Activated naive CD8-positive, alpha-beta T cell treated with anti-CD3 and anti-CD28 coated beads, Interleukin-2, amount 10 ng/mL, durations not matched to agents 7 days and 5 days (primary cell): ENCODE measurements at places on chromosomes 13 and 19.

DNA sequence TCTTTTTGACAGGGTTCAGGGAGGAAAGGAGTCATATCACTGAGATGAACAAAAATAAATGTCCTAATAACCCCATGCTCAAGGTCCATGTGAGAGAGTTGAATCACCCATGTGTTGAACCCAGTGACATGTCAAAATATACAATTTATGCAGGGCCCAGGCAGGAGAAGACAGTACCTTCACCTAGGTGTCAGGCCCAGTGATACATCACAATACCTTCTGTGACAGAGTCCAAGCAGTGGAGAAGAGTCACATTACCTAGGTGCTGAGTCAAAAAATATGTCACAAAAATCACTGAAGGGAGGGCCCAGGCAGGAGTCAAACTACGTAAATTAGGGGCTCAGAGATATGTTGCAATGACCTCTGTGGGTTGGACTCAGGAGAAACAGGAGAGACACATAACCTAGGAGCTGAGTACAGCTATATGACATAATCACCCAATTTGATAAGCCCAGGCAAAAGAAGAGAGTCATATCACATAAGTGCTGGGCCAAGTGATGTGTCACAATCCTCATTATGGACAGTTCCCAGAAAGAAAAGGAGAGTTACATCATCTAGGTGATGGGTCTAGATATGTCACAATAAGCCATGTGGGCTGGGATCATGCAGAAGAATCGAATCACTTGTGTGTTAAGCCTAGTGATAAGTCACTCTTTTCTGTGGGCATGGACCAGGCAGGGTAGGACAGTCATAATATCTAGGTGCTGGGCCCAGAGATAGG, 13.8 kb upstream of the ZNF724 start:
- DNase-seq: no peak

GRCh38 chr19:40419066-40419612, 6.0 kb upstream of the PRX start:
- DNase-seq: no peak

DNA sequence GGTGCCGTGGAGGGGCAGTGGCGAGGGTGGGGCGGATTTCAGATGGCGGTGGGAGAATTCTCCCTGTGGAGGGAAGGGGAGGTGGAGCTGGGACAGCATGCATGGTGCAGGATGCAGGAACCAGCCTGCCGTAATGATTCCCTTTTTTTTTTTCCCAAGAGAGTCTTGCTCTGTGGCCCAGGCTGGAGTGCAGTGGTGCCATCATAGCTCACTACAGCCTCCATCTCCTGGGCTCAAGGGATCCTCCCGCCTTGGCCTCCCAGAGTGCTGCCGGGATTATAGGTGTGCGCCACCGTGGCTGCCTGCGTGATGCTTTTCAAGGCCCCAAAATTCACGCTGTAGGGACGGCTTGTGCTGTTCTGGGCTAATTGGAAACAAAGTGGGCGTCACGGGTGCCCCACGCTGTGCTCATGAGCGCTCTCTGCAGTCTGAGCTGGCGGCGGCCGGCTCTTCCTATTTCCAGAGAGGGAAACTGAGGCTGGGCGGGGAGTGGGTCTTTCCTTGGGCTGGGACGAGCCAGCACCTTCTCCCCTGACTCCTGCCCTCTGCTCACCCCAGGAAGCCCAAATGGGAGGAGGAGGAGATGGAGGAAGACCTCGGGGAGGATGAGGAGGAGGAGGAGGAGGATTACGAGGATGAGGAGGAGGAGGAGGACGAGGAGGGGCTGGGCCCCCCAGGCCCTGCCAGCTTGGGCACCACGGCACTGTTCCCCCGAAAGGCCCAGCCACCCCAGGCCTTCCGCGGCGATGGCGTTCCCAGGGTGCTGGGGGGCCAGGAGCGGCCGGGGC, 6.2 kb downstream of the ARID3A start:
- no peak for DNase-seq

DNA sequence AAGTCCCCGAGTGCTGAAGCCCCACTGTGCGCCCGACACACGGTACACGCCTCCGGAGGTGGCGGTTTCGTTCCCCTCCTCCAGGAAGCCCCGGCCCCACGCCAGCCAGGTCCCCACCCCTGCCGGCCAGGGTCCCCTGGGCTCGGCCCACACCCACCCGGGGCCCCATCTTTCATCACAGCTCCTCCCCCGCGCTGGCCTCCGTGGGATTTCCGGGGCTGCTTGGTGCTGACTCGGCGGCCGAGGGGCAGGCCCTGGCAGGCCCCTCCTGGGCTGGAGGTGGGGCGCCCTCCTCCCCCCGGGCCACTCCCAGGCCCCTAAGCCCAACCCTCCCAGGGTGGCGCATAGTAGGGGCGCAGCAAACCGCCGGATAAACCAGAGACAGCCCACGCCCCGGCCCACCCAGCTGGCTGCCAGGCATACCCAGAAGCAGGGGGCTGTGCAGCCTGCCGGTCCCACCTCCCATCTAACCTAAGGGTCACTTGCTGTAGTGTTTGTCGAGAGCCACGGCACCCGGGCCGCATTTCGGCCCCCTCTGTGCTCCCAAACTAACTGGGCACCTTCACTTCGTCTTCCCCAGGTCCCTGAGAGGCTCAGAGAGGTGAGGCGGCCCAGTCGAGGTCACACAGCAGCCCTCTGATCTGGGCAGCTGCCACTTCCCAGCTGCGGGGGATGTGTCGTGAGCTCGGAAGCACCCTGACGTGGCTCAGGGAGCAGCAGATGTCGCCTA, 6.6 kb downstream of the ZBTB7A start:
- no peak for DNase-seq

- no peak for DNase-seq
These were observed 20.1 kb downstream of the GPR18 start for GRCh38 chr13:99237981-99238662.

DNA sequence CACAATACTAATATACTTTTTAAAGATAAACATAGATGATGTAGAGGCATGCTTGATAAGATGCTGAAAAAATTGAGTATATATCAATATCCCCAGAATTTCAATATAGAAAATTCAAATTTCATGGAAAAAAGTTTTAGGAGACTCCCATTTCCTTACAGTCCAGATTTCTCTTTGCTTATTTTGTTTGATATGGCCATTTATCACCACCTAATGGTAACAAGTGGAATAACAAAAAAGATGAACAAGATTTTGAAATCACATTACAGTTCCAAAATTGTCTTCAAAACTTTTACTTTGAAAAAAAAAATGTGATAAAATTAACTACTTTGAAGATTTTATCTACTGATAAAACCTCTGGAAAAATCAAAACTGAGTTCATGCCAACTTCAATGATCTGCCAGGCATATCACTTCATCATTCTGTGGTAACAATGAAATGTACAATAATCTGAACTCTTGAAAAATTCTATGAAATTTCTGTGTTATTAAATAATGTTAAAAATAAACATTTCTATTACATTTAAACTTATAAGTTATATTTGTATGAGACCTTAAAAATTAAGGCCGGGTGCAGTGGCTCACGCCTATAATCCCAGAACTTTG, 17.5 kb downstream of the MIPEP start:
- DNase-seq: no peak

DNA sequence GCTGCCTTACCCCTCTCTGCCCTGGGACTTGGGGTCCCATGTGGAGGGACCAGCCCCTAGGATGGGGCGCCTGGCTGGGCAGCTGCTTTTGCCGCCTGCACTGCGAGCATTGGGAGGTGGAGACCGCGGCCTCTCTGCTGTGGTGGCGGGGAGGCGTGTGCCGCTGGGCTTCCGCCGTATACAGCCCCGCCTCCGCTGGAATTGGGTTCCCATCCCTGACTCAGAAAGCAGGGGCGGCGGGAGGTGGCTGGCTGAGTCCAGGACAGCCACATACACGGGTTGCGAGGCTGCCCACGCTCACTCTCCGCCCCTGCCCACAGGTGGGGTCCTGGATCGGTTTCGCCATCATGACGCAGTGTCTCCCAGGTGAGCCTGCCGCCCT, 6.6 kb downstream of the NDUFB7 start:
- DNase-seq: no peak

GRCh38 chr13:51041126-51041525, 69.9 kb downstream of the C13orf42 start:
- DNase-seq: no peak

GRCh38 chr13:39379118-39379517, 223.9 kb downstream of the LHFPL6 start:
- no peak for DNase-seq

- no peak for DNase-seq
These were observed 1645.4 kb upstream of the SPRY2 start for GRCh38 chr13:81986308-81986707.

GRCh38 chr13:63120883-63121282, 1705.2 kb upstream of the PCDH20 start:
- DNase-seq: no peak

GRCh38 chr19:33171222-33171795, 22.8 kb upstream of the LRP3 start:
- DNase-seq: no peak

DNA sequence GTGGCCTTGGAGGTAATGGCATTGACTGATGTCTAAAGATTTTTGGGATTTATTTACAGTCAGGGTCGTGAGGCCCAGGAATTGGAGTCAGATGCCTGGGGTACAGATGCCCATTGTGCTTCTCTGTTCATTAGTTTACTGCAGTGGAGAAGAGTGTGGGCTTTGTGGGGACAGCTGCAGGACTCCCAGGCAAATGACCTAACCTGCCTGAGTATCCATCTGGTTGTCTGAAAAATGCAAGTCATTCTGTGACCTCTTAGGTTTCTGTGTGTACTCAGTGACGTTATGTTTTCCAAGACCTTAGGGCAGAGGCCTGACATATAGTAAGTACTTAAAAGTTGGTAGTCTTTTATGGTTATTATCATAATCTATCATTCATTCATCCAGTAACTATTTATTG, 60.5 kb downstream of the SPATA13 start:
- DNase-seq: no peak

GRCh38 chr13:40208517-40208916, 457.9 kb downstream of the FOXO1 start:
- no peak for DNase-seq

GRCh38 chr19:45793876-45794275, 1.2 kb upstream of the DMWD start:
- no peak for DNase-seq

- DNase-seq: no peak
These were observed 54.5 kb downstream of the CCDC70 start for GRCh38 chr13:51916051-51916818.

DNA sequence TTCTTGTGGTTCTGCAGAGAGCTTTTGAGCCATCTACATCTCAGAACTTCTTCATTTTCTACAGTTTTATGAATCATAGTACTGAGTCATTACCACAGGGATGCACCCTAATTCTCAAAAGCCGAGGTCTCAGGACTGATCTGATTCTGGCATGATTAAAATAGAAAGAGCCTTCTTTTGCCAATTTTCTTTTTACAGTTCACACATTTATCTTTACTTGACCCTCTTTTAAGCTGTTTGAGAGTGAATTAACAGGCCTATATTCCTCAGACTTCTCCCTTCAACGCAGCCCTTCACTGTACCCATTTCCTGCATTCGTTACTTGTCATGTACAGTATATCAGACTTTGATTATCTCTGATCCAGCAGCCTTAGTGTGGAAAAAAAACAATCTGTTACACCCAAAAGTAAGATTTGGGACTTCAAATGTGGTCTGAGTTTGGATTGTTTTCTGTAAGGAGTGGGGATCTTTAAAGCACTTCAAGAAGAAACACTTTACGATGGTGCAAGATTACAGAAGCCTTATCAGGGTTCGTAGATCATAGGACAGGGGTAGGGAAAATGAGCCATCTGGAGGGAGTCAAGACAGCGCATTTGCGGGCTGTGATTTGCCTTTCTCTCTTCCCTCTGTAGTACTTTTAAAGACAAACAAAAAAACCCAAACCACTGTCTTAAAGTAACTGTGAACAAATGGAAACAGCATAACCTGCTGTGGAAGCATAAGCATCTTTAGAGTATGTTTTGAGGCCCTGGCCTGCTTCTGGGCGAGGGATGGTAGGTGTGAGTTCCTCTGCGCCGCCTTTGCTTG, 15.3 kb upstream of the GPR183 start:
- DNase-seq: no peak

DNA sequence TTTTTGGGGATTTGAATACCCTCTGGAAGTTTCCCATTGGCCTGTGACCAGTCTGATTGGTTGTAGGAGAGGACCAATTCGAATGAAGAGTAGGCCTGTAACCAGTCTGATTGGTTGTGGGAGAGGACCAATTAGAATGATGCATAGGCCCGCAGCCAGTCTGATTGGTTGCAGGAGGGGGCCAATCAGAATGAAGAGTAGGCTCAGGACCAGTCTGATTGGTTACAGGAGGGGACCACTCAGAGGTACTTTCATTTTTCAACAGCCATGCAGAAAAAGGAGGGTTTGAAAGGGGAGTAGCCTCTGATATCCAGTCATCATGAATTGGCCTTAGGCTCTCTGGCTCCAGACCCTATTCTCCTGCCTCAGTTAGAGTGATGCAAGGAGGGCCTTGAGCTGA, 30.4 kb upstream of the SLC1A5 start:
- DNase-seq: no peak

DNA sequence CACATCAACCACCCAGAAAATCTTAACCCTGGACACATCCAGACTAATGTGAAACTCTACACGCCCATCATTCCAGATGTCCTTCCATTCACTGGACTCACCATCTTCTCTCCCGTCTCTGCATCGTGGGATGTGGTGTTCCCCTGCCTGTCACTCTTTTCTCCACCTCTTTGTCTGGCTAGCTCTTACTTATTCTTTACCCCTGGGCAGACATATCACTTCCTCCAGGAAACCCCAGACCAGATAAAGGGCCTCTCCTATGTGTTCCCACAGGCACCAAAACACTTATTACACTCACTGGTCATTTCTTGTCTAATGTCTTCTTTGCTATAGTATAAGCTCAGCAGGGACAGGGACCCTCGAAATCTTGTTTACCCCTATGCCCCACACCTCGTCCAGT, 109.3 kb upstream of the IPO5 start:
- DNase-seq: no peak
